Cerebellum (tissue), 4 donors: ENCODE measurements at places on chromosomes 1 and 21.

DNA sequence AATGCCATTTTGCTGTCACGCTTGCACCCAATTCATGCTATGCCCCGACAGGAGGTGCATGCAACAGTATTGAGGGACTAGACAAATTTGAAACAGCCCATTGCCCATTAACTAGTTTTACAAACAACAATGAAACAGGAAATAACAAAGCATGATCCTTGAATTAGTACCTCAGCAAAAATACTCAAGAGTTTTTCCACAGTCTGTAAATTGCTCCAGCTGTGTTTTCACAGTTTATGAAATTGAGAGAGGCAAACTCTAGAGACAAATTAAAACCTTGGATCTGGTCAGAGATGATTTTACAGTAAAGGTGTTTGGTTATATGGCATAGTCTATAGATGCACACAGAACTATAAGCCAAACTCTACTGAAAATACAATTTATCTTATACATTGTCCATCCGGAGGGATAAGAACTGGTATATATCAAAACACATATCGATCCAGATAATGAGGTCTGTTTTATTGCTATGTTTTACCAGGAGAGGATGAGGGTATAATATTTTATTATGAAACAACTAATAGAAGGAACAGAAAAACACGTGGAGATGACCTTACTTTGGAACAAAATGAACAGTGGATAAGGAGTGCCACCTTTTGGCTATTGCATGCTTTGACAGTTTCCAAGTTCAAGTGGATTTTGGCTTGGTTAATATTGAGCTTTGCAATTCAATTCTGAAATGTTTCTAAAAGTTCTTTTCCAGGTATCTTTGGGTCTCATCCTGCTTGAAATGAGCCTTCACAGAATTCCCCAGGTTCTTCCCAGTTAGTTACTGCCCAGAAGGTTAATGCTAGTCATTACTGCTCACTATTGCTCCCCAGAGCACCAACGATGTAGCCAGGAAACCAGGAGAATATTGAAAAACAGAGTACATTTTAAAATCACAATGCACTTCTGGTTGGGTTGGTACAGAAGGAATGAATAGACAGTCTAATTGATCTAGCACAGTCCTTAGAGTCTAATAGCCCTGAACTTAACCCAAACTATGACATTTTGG lies 45.7 kb downstream of the ZC3H11B start:
- DNase-seq: no peak

GRCh38 chr1:160200786-160201185 lies 4.4 kb upstream of the PEA15 start:
- DNase-seq: no peak

DNA sequence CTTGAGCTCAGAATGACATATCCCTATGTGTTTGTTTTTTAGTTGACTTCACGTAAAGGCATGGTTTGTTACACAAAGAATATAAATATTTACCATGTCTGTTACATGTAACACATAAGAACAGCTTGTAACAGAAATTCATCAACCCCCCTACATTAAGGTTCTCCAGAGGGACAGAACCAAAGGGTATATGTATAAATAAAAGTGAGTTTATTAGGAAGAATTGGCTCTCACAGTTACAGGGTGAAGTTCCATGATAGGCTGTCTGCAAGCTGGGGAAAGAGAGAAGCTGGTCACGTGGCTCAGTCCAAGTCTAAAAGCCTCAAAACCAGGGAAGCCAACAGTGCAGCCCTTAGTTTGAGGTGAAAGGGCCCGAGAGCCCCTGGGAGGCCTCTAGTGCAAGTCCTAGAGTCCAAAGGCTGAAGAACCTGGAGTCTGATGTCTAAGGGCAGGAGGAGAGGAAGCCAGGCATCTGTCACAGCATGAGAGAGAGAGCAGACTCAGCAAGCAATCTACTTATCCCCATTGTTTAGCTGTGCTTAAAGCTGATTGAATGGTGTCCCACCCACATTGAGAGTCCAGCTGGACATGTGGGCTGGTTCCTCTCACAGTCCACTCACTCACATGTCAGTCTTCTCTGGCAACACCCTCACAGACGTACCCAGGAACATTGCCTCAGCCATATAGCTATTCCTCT lies 15.8 kb downstream of the THRAP3 start:
- no peak for DNase-seq

DNA sequence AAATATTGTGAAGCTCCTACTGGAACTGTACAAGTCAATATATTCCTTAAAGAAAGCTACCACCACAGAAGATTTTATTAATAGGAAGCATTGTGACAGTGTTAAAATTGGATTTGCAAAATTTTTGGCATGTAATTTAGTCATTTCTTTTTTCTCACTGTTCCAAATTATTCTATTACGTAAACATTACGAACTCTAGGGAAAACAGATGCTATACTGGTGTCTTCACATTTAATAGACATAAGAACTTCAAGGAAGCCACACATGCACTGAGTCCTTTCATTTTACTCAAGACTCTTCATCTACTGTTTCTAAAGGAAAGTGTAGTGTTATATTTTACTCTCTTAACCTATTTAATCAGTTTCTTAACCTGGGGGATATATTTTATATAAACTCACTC lies 135.4 kb downstream of the HMCN1 start:
- DNase-seq: no peak

DNA sequence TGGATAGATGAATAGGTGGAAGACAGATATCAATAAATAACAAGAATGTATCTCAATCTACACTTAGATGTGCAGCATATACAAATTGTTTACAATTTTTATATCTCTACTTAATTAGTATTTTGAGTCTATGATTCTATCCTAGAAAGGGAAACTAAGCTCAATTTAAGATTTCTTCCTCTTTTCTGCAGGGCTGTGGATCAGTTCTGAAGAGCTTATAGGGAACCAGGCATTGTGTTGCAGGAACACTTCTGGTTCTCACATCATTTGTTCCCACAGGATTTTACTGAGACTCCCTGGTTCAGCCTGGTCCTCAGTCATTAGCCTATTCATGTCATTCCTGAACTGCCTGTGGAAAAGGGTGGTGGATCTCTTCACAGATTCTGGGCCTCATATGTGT lies 105.8 kb downstream of the TNFSF18 start:
- no peak for DNase-seq

- DNase-seq: no peak
Observed at GRCh38 chr1:169236880-169237279, 130.4 kb downstream of the ATP1B1 start.
